ENCODE measurements at places on chromosomes 11 and 22.

DNA sequence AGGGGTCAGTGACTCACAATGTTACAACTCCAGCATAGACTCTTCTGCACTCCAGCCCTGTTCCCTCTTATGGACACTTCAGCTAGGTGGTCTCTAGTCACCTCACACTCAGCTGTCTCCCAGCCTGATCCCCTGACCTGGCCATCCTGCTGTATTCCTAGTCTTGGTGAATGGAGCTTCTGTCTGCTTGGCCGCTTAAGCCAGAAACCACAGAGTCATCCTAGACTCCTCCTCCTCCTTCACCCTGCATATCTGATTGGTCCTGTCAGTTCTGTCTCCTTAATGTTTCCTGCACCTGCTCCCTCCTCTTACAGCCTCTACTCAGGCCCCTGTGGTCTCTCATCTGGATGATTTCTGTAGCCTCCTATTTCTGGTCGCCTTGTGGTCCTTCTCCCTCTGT, 144.9 kb downstream of the HIPK3 start:
- DNase-seq, result no peak

- DNase-seq, result no peak
These were observed 1482.7 kb downstream of the TBC1D22A start for GRCh38 chr22:48245196-48245485.

- no peak for DNase-seq
These were observed 20.9 kb downstream of the ATXN10 start for GRCh38 chr22:45692549-45692948.

GRCh38 chr22:37728620-37729019, 31.8 kb downstream of the TRIOBP start:
- no peak for DNase-seq

DNA sequence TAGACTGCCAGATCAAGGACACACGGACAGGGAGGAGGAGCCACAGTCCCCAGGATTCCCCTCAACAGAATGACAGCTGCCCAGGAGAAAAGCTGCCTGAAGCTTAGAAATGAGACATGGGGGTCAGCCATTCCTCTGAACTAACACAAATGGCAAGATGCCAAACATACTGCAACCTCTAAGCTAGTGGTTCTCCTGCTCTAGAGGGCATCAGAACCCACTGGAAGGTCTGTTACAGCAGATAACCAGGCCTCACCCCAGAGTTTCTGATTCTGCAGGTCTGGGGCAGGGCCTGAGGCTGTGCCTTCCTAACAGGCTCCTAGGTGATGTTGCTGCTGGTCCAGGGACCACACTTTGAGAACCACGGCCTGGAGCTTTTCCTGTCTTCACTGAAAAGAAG, 28.6 kb upstream of the BID start:
- no peak for DNase-seq

GRCh38 chr11:36619502-36619901, 21.5 kb upstream of the RAG2 start:
- DNase-seq, result no peak
